ENCODE measurements at places on chromosomes 7 and 10. TPM values are rescaled to one million over a fixed set of nuclear protein-coding genes. Genes with fewer than 3 reads are reported as not detected.

IGF2BP3 gene
- 98.3 TPM for total RNA-seq

FAM171A1 gene
- 98.1 TPM for total RNA-seq

SPDYE8 gene
- total RNA-seq, result not detected

UTF1 gene
- not detected for total RNA-seq

GRCh38 chr10:6148251-6148701 is 54.5 kb upstream of the PFKFB3 start:
- no peak for DNase-seq

DNA sequence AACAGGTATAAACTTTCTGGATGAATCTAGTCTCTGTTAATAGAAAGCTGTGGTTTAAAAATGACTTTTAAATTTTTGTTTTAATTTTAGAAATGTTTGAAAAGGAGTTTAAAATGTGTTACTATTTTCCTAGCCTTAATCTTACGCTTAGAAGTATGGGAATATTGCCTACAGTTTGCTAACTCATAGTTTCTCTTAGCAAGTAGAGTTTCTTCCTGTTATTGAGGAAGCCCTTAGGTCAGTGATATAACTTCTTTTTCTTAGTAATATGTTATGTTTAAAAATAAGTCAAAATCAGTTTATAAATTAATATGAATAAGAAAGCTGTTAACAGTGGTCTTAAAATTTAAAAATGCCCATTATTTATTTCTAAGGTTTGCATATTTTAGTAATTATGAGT is 3.1 kb downstream of the STARD3NL start:
- DNase-seq, result no peak

DNA sequence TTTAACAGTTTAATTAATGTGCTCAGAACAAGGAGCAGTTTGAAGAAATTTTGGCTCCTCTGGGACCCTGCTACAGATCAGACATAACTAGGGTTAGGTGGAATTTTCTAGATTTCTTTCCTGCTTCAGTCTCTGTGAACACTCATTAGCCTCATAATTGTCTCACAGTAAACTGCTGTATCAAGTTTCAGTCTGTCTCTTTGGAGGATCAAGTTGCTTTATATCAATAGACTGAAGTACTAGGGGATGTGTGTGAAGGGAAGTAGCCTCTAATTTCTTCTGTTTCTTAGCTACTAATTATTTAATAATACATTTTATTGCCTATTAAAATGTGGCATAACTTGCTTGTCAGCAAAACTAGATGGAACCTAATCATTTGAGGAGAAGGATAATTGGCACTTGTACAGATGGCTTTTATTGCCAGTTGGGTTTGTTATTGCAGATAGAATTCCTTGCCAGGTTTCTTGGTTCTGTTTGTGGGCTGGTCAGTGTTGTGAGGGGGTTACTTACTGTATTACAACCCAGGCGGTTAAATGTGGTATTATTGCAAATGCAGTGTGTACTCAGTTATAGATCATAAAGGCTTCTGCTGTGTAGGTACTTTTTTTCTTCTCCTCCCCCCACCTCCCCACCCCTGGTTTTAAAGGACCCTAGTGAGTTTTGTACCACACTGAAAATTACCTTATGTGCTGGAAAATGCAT is 758.0 kb downstream of the AUTS2 start:
- no peak for DNase-seq

GRCh38 chr7:133602291-133602690 is 349.4 kb downstream of the EXOC4 start:
- DNase-seq, result no peak

DNA sequence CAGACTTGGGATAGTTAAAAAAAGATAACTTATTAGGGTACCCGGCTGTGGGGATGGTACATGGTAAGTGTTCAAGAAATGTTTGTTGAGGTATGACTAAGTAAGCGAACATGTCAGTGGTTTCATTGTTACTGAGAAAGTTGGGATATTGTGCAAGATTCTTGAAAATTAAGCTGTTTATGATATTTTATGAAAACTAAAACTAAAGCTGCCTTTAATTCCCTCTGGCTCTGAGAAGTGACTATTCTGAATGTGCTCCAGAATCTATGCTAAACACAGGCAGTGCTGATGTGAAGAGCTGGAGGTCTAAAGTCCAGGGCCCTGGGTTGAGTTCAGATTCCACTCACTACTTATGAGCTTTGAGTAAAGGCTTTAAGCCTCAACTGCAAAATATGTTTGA is 72.9 kb downstream of the AOAH start:
- DNase-seq, result no peak
